Activated T-helper 1 cell treated with anti-CD3 and anti-CD28 coated beads, Interleukin-2, amount 50 U/mL, for 16 hours (primary cell): ENCODE measurements at places on chromosomes 12 and 14.

GRCh38 chr14:55746558-55746957 lies 166.6 kb downstream of the KTN1 start:
- DNase-seq, result no peak

DNA sequence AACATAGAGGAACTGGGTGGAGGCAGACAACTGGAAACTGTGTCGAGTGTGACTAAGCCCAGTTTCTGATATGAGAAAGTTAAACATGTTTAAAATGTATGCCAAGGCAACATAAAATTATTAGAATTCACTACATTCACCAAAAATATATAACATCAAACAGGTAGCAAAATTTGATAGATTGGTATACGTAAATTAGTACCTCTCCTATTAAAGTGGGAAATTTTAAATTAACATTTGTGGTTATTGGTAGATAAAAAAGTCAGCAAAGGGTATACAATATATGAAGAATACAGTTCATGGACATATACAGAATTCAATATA lies 53.0 kb downstream of the CCDC91 start:
- no peak for DNase-seq

DNA sequence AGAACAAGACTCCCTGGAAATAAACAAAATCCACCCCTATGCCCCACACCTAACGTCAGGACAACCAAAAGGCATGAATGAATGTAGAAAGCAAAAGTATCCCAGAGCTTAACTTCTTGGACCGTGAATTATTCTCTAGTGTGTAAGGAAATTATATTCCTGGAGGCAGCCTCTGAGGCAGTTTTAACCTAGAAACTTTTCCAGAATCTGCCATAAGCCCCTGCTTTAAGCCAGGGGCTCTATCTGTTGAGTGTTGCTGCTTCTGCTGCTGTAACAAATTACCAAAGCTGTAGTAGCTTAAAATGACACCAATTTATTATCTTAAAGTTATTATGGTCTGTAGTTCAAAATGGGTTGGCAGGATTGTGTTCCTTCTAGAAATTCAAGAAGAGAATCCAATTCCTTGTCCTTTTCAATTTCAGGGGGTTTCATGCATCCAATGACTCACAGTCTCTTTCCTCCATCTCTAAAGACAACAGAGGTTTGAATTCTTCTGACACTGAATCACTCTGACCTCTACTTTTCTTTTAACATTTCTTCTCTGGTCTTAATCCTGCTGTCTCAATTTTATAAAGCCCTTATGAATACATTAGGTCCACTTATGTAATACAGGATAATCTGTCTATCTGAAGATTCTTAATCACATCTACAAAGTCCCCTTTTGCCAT lies 242.7 kb downstream of the ATXN7L3B start:
- DNase-seq, result no peak

DNA sequence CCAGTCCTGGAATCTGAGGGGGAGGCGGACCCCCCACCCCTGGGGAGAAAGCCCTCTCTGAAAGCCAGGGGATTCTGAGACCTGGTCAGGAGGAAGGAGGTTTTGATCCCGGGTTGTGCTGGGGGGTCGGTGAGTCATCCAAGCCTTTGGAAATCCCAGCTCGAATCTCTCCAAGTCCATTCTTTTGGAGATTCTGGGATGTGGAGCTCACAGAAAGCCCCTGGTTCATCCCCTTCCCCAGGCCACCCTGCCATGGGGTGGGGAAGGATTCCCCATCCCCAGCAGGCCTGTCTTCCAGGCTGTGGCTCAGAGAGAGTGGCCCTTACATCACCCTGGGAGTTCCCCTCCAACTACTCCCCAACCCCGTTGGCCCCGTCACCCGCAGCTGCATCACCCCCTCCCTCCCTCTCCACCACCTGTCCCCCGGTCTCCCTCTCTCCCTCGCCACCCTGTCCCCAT lies 14.3 kb downstream of the EXOC3L4 start:
- no peak for DNase-seq

- no peak for DNase-seq
These were observed 33.3 kb upstream of the BEGAIN start for GRCh38 chr14:100620255-100621100.

GRCh38 chr12:38872156-38872555 lies 33.2 kb downstream of the CPNE8 start:
- no peak for DNase-seq

DNA sequence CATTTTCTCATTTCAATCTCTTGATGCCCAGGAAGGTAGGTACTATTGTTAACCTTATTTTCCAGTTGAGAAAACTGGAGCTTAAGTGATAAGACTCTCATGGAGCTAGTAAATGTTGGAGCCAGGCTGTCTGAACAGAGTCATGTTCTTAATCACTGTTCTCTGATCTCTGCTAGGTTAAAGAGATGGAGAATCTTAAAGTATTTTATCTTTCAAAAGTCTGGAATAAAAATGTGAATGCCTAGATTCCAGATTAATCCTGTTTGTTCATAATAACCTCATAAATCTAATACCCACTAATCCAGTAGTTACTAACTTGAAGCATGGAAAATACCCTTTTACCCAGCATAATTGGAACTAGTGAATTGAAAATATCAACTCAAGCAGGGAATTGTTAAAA lies 341.0 kb upstream of the RGS6 start:
- no peak for DNase-seq

DNA sequence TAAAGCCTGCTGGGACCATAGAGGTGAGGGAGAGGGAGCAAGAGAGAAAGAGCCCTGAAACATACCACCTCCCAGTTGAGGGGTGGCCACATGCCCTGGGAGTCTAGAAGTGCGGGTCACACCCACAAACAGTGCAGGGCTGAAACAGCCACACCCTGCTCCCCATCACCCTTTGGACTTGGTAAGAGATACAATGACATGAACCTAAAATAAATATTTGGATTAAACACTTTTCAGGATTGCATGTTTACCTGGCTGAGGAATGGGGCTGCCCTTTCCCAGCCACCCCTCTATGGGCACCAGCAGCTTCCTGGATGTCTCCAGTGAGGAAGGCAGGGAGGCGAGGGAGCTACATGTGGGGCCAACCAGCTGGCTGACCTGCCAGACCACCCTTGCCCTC lies 39.0 kb upstream of the TC2N start:
- no peak for DNase-seq

DNA sequence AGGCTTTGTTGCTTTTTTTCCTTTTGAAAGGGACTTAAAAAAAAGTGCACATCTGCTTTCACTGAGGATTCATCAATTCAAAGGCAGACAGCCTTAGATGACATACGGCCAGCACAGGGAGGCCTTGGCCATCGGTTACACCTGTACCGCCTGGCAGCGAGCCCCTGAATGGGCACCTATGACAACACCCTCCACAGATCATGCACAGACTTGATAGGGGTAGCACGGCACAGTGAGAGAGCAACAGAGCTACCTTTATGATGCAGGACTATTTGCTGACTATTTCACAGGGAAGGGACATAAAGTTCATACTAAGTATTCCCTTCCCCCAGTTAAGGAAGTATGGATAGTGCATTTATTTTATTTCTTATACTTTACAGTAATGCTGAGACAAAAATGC lies 137.9 kb upstream of the ARID2 start:
- no peak for DNase-seq

DNA sequence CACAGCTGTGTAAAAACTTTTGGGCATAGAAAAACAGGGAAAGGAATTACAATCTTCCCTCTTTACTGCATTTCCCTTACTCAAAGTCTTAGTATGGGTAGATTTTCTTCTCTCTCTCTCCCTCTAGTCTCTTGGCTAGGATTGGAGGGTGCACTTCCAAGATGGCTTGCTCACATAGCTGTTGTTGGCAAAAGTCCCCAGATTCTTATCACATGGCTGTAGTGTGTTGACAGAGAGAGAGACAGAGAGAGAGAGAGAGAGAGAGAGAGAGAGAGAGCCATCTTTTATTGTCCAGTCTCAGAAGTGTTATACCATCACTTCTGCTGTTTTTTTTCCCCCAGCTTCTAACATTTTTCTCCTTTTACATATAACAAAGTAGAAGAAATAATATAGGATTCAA lies 6.3 kb upstream of the OR4E2 start:
- DNase-seq, result no peak

DNA sequence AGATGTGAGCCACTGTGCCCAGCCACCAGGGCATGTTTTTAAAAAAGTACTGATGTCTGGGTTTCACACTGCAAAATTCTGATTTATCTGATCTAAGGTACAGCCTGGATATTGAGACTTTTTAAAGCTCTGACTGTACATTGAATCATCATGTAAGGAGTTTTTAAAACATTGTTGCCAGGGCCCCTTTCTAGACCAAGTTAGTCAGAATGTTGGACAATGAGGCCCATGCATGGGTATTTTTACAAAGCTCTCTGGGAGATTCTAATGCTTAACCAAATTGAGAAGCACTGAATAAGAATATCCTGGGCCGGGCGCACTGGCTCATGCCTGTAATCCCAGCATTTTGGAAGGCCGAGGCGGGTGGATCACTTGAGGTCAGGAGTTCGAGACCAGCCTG lies 16.7 kb downstream of the TMEM19 start:
- no peak for DNase-seq
